Activated CD8-positive, alpha-beta T cell treated with anti-CD3 and anti-CD28 coated beads, Interleukin-2, amount 10 ng/mL, durations not matched to agents 7 days and 5 days (primary cell): ENCODE measurements at places on chromosomes 13 and 19.

DNA sequence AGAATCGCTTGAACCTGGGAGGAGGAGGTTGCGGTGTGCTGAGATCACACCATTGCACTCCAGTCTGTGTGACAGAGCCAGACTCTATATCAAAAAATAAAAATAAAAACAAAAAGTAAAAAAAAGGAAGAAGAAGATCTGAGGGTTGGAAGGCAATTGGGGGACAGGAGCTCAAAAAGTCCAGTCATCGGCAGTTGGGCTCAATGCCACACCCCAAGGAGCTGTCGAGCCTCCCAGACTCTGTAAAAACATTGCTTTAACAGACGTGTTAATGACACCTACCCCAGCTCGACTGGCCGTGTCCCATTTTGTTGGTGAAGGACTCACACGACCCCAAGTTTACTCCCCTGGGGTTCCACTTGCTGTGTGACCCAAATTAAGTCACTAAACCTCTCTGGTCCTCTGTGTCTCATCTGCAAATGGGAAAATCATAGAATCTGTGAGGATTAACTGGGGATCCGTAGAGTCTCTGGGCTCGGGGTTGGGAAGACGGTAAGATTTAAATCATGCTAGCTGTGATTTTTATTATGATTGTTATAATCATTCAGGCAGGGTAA is 7.0 kb downstream of the GNA15 start:
- DNase-seq = no peak

DNA sequence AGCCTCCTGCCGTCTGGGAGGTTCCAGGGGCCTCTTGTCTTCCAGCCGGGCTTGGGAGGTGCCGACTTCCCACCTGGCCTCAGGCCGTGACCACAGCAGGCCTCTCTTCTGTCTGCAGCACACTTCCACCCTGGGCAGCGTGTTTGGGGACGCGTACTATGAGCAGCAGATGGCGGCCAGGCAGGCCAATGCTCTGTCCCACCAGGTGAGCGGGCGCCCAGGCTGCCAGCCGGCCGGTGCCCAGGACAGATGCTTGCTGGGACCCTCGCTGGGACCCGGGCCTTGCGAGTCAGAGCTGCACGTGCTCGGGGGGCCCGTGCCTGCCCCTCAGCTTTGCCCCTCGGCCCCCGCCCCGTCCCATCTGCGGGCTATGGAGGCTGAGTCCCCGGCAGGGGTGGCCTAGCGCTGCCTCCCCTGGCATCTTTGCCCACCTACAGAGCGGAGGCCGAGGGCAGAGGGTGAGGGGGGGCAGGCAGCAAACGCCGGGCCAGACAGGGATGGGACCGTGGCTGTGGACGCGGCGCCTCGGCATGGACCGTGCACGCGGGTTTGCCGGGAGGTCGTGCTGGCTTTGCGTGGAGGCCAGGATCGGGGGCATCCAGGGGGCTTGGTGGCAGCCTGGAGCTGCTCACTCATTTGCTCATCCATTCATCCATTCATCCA is 16.2 kb downstream of the COMP start:
- DNase-seq = no peak

DNA sequence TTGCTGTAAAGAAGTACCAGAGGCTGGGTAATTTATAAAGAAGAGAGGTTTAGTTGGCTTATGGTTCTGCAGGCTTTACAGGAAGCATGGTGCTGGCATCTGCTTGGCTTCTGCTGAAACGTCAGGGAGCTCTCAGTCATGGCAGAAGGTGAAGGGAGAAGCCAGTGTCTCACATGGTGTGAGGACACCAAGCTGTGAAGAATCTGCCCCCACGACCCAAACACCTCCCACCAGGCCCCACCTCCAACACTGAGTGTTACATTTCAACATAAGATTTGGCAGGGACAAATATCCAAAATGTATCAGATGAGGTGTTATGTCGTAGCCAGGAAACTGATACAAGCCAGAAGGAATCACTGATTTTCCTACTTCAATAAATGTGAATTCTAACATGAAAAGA is 136.5 kb downstream of the CYSLTR2 start:
- DNase-seq = no peak

GRCh38 chr13:51397262-51397941 is 55.4 kb downstream of the INTS6 start:
- DNase-seq = no peak

GRCh38 chr13:113862931-113863523 is 849 bp downstream of the GAS6 start:
- no peak for DNase-seq

DNA sequence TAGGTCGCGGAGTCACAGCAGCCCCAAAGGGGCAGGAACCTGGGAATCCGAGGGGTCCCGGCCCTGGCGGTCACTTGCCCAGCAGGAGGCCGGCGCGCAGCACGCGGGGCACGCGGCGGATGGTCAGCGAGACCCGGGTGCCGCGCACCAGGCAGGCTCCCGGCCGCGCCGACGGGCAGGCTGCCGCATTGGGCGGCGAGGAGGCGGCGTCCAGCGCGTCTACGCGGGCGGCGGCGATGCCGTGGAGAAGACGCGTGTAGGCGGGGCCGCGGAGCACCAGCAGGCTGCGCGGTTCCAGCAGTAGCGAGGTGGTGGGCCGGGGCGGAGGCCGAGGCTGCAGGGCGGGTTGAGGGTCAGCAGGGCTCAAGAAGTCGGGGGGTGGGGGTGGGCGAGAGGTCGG is 607 bp upstream of the SYNE4 start:
- DNase-seq = peak; percentile 51
